Cerebellum (tissue), 4 donors: ENCODE measurements at places on chromosomes 4 and X.

GRCh38 chr4:4762909-4763821, 96.3 kb upstream of the MSX1 start:
- DNase-seq, result no peak

GRCh38 chr4:173521467-173522159, 8.4 kb downstream of the HAND2 start:
- no peak for DNase-seq

DNA sequence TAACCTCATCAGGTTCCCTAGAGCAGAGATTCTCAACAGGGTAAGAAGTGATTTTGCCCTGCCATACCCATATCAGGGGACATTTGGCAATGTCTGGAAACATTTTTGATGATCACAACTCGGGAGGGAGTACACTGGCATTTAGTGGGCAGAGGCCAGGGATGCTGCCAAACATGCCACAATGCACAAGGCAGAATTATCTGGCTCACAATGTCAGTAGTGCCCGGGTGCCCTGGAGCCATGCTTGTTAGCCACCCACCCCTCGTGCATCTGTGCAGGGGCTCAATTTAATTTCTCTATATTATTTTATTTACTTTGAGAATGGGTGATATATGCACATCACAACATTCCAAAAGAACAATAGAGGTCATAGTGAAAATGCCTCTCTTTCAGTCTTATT, 82.0 kb upstream of the DHX15 start:
- DNase-seq, result no peak

DNA sequence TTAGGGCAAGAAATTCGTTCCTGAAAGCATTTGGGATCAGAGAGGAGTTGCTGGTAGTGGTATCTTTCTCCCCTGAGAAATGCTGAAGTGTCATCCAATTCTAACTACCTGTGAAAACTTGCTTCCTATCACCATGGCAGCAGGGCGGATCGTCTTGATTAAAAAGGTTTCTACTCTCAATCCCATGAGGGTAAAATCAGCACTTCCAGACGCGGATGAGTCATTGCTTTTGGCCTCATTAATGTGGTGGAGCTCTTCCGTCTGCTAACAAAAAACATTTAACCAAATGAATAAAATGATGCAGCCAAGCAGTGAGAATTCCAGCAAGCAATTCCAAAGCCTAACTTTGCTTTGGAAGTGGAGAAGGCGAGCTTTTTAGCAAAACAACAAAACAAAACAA, 325.6 kb downstream of the CAMK2D start:
- DNase-seq, result peak; percentile 35

DNA sequence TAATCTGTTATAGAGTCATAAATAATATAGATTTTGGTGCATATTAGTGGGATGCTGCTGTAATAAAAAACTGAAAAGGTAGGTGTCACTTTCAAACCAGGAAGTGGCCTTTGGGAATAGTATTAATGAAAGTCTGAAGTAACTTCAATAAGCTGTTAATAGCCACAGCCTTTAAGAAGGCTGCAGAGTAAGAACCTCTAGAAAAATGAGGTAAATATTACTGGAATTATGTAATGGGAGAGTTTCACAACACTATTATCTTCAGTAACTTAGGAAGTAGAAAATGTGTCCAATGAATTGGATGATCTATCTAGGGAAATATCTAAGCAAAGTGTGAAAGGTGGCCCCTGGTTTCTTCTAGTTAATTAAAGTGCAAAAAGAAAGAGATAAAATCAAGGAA, 104.7 kb downstream of the NCAPG start:
- DNase-seq, result no peak

- DNase-seq, result no peak
Measured at GRCh38 chrX:14356401-14356800, 172.9 kb upstream of the GLRA2 start.

DNA sequence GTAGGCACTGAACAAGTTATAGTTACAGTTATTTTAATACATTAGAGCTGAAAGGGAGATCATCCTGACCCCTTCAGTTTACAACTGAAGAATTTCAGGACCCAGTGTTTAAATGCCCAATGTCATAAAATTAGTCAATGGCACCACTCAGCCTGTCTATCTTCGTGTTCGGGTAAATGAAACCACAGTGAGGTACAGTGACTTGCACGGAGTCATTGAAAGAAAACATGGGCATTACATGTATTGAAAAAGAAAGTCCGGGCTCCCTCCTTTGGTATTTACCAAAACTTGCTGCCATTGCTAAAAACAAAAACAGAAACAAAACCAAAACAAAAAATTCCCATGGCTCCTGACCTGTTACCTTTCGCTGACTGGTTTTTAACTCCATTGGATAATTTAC, 131.7 kb downstream of the SH2D1A start:
- no peak for DNase-seq

DNA sequence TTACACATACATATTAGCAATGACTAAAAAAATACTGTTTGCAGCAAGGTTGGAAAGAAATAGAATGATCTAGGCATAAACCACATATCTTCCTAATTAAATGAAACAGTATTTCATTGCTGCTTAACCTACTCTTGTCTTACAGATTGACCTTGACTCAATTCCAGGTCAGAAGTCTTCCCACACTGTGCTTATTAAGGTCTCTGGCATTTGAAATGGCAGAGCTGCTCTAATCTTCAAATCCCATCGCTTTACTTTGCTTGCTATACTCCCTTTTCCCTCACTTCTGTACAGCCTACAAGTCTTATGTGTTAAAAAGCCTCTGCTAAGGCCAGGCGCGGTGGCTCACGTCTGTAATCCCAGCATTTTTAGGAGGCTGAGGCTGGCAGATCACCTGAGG, 424.5 kb downstream of the RPA4 start:
- no peak for DNase-seq

DNA sequence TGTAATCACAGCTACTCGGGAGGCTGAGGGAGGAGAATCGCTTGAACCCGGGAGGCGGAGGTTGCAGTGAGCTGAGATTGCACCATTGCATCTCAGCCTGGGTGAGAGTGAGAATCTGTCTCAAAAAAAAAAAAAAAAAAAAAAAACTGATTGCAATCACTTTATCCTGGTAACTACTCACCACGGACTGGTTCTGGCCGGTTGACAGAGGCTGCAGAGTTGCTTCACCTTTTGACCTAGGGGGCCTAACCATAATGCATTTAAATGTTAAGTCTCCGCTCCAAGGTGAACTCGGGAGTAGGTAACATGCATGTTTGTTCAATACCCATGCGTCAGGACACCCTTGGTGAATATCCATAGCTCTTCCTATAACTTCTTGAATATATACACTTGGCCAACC, 1.8 kb downstream of the PPP2R3B start:
- DNase-seq, result no peak

GRCh38 chr4:159384017-159384416, 281.1 kb downstream of the RAPGEF2 start:
- no peak for DNase-seq

- no peak for DNase-seq
Measured at GRCh38 chrX:153684467-153685155, 3.1 kb upstream of the SLC6A8 start.
